ENCODE measurements at places on chromosomes 1 and 21. TPM values are rescaled to one million over a fixed set of nuclear protein-coding genes. Genes with fewer than 3 reads are reported as not detected.

GRCh38 chr1:23905461-23906025 is 7.6 kb downstream of the CNR2 start:
- no peak overlapping the region for H3K27ac ChIP-seq
- H3K4me3 ChIP-seq = no peak overlapping the region
- peaks cover 49% of the 10 kb centered on the region for H3K27me3 ChIP-seq
- peaks cover 17% of the 10 kb centered on the region for H3K4me1 ChIP-seq

GRCh38 chr21:41246808-41247207 is 69.8 kb upstream of the FAM3B start:
- H3K36me3 ChIP-seq = peaks cover 10% of the 10 kb centered on the region
- no peak overlapping the region for H3K4me3 ChIP-seq
- no peaks in the 10 kb centered on the region for H3K27me3 ChIP-seq
- no peak for DNase-seq
- H3K27ac ChIP-seq = no peak overlapping the region

DNA sequence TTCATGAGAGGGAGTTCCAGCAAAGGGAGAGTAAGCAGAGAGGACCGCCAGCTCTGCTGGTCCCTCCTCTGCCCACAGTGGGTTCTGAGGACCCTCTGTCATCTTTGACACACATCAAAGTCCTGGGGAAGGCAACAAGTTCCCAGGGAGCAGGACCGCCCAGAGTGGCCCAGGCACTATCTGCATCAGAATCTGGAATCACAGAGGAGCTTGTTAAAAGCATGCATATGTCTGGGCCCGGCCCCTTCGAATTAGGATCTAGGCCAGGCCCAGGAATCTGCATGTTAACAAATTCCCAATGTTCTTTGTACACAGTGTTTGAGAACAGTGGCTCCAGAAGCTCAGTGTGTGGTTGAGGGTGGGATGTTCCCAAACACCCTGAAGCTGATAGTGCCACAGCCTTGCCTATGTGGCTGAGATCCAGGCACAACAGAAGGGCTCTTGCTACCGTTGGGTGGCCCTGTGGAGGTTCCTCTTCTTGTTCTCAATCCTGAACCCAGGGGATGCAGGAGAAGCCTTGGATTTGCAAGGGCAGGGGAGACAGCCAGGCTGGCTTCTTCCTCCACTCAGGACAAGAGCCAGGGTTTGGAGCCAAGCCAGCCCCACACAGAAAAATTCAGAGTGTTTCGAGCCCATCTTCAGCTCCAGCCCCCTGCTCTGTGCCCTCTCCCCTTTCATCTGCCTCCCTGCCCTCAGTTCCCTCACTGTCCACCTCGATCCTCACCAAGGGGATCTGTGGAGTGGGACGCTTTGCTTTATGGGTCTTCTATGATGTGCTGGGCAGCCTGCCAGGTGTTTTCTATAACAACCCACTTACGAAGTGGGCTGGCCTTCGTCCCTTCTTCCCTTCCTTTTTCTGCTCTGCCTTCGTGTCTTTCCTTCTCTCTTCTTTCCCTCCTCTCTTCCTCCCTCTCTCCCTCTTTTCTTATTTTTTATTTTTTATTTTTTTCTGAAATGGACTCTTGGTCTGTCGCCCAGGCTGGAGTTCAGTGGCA is 129.0 kb upstream of the TMPRSS2 start:
- no peaks in the 10 kb centered on the region for H3K27me3 ChIP-seq
- H3K27ac ChIP-seq = no peak overlapping the region
- DNase-seq = no peak
- no peaks in the 10 kb centered on the region for H3K36me3 ChIP-seq
- H3K4me1 ChIP-seq = peaks cover 7% of the 10 kb centered on the region

GRCh38 chr1:171245458-171246064 is 2.7 kb upstream of the FMO1 start:
- peaks cover 18% of the 10 kb centered on the region for H3K4me1 ChIP-seq
- no peak overlapping the region for H3K4me3 ChIP-seq
- peak; percentile 36 for DNase-seq
- H3K27me3 ChIP-seq = peaks cover 25% of the 10 kb centered on the region

- peak overlapping the region; percentile 89 for H3K27ac ChIP-seq
- H3K4me1 ChIP-seq = peaks cover 19% of the 10 kb centered on the region
- no peaks in the 10 kb centered on the region for H3K27me3 ChIP-seq
- H3K36me3 ChIP-seq = peaks cover 5% of the 10 kb centered on the region
- no peak for DNase-seq
Observed at GRCh38 chr1:19597496-19598309, 46.4 kb upstream of the NBL1 start.

GRCh38 chr1:171954361-171954760 is 113.1 kb downstream of the DNM3 start:
- H3K27me3 ChIP-seq = no peaks in the 10 kb centered on the region
- no peak overlapping the region for H3K4me3 ChIP-seq
- H3K4me1 ChIP-seq = peaks cover 25% of the 10 kb centered on the region
- peaks cover 18% of the 10 kb centered on the region for H3K36me3 ChIP-seq

DNA sequence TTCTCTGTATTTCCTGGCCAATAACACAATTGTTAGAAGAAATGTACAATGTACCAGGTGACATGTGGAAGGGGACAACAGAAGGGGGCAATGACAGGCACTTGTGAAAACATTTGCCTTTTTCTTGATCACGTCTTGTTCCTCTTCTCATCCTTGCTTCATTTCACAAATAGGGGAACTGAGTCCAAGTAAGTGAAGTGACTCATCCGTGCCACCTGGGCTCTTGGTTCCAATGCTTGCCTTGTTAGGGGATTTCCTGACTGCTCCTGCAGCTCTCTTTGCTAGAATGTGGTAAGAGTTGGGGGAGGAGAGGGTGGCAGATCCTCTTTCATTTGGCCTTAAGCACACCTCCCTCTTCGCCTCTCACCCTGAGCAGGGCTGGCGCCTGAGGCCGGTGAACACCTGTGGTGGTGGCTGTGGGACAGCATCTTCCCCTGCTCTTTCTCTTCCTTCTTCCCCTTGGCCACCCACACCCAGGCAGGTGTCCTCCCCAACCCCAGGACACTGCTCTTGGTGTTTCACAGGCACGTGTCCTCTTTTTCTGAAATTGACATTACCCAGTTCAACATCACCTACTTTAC is 2.2 kb upstream of the RHEX start:
- peaks cover 13% of the 10 kb centered on the region for H3K4me1 ChIP-seq
- H3K36me3 ChIP-seq = no peaks in the 10 kb centered on the region
- H3K27me3 ChIP-seq = no peaks in the 10 kb centered on the region
- H3K4me3 ChIP-seq = no peak overlapping the region
- no peak overlapping the region for H3K27ac ChIP-seq

DNA sequence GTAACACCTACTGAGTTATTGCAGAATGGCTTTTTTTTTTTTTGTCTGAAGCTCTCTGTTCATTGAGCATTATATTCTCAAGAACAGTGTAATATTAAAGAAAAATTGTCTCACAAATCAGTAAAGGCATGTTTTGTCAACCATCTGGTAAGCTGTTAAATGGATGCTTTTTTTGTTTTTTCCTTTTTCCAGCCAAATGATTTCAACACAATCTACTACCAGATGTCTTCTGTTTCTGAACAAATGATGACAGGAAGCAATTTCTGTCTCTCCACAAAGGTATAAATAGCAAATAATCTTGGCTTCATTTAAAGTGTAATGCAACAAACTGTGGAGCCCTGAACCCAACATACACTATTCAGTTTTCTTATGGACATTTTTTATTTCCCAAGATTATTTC is 78.6 kb upstream of the RGS2 start:
- no peak for DNase-seq
- H3K36me3 ChIP-seq = peaks cover 8% of the 10 kb centered on the region
- H3K27me3 ChIP-seq = no peaks in the 10 kb centered on the region
- no peak overlapping the region for H3K27ac ChIP-seq

The MARK1 gene
- total RNA-seq = 18.6 TPM

- no peaks in the 10 kb centered on the region for H3K36me3 ChIP-seq
- no peaks in the 10 kb centered on the region for H3K27me3 ChIP-seq
- no peak for DNase-seq
- no peak overlapping the region for H3K4me3 ChIP-seq
- H3K27ac ChIP-seq = no peak overlapping the region
Observed at GRCh38 chr21:19850157-19850556, 1148.1 kb upstream of the NCAM2 start.

DNA sequence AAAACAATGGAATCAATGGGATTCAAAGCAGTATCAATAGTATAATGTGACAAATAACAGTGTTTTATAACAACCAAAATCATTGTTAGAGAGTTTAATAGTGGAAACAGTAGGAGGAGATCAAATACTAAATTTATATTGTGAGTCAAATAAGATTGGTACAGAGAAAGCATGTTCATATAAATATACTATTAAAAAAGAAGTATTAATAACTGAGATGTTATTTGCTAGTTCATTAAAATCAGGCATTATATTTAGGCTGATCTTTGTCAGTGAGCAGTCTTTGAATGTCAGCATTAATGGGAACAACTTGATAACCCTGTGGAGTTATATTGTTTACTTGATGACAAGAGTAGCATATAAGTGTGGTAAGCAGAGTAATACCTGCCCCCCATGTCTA is 30.6 kb downstream of the PRKAA2 start:
- H3K27me3 ChIP-seq = no peaks in the 10 kb centered on the region
- peaks cover 8% of the 10 kb centered on the region for H3K36me3 ChIP-seq

- H3K27me3 ChIP-seq = no peaks in the 10 kb centered on the region
- H3K27ac ChIP-seq = no peak overlapping the region
- H3K4me1 ChIP-seq = peaks cover 9% of the 10 kb centered on the region
- no peak overlapping the region for H3K4me3 ChIP-seq
- DNase-seq = no peak
Observed at GRCh38 chr1:117985239-117985638, 55.7 kb downstream of the WDR3 start.

The LRRC7 gene
- not detected for total RNA-seq

The CXADR gene
- total RNA-seq = 119 TPM

- H3K4me3 ChIP-seq = no peak overlapping the region
- DNase-seq = no peak
- no peaks in the 10 kb centered on the region for H3K27me3 ChIP-seq
- H3K36me3 ChIP-seq = no peaks in the 10 kb centered on the region
- no peak overlapping the region for H3K27ac ChIP-seq
Observed at GRCh38 chr1:63537940-63538339, 14.6 kb downstream of the EFCAB7 start.

DNA sequence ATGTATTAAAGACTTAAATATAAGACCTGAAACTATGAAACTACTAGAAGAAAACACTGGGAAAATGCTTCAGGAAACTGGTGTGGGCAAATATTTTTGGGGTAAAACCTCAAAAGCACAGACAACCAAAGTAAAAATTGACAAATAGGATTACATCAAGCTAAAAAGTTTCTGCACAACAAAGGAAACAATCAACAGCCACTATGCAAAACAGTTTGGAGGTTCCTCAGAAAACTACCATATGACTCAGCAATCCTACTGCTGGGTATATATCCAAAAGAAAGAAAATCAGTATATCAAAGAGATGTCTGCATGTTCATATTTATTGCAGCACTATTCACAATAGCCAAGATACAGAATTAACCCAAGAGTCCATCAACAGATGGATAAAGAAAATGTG is 17.1 kb downstream of the TSHB start:
- peaks cover 4% of the 10 kb centered on the region for H3K4me1 ChIP-seq
- no peak overlapping the region for H3K27ac ChIP-seq
- no peak for DNase-seq
- H3K27me3 ChIP-seq = no peaks in the 10 kb centered on the region

The OR2T2 gene
- not detected for total RNA-seq

The CDK18 gene
- 71.9 TPM for total RNA-seq

DNA sequence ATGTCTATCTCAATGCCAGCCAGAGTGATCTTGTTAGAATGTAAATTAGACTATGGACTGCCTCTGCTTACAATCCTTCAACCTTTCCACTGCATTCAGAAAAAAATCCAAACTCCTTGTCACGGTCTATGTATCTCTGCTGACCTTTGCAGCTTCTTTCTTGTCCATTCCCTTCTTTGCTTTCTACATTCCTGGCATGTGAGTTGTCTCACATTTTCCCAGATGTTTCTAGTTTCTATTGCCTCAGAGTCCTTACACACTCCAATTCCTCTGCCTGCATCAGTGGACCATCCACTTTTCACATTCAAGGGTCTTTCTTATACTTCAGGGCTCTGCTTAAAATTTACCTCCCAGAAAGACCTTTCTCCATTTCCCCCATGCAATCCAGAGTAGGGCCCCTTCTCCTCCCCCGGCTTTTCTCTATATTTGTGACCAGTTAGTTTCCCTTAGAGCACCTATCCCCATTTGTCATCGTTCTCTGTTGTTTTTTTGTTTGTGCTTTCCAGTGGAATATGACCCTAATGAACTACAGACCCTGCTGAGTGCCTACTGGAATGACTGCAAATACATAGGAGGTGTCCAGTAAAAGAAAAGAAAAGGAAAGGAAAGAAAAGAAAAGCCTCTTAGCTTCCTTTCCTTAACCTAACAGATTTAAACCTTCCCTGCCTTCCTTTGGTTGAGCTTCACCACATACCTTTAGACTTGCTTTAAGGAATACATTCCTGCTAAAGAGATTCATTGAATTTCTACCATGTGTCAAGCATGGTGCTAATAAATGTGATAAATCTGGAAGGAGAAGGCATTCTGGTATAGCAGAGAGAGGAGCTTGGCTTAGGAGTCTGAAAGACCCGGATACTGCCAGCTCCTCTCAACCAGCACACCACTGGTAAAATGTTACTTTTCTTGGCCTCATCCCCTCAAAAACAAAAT is 102.0 kb downstream of the DIRAS3 start:
- H3K27ac ChIP-seq = no peak overlapping the region
- no peaks in the 10 kb centered on the region for H3K27me3 ChIP-seq
- H3K36me3 ChIP-seq = no peaks in the 10 kb centered on the region
- no peaks in the 10 kb centered on the region for H3K4me1 ChIP-seq

The NCF2 gene
- total RNA-seq = 0.41 TPM

- peaks cover 12% of the 10 kb centered on the region for H3K4me1 ChIP-seq
- H3K36me3 ChIP-seq = no peaks in the 10 kb centered on the region
- H3K27ac ChIP-seq = no peak overlapping the region
- no peaks in the 10 kb centered on the region for H3K27me3 ChIP-seq
Observed at GRCh38 chr1:161973924-161974845, 49.5 kb downstream of the OLFML2B start.

DNA sequence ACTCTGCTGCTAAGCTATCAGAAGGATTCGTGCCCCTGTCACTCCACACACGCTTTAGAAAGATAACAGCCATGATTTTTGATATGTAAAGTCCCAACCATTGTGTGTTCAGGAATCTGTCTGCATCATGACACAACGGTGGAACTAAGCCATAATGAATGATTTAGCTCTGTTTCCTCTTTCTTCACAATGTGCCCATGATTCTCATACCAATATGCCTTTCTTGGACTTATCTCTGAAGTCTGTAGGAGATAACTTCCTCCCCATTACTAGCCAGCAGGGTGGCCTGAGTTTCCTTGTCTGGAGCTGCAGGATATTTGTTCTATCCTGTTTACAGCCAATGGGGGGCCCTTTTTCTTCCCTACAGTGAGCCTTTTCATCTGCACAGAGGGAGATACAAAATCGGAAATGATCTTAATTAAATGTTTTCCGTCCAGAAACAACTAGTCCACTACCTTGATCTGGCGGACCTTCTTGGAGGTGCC is 511.7 kb downstream of the USP25 start:
- peak; percentile 28 for DNase-seq
- peaks cover 9% of the 10 kb centered on the region for H3K4me1 ChIP-seq
- H3K36me3 ChIP-seq = no peaks in the 10 kb centered on the region
- H3K27me3 ChIP-seq = peaks cover 66% of the 10 kb centered on the region
- H3K4me3 ChIP-seq = no peak overlapping the region
- no peak overlapping the region for H3K27ac ChIP-seq

The TRIM58 gene
- 1.6 TPM for total RNA-seq

GRCh38 chr21:31284797-31285397 is 59.2 kb downstream of the TIAM1 start:
- H3K27ac ChIP-seq = no peak overlapping the region
- H3K36me3 ChIP-seq = peaks cover 16% of the 10 kb centered on the region
- H3K4me3 ChIP-seq = no peak overlapping the region
- no peaks in the 10 kb centered on the region for H3K27me3 ChIP-seq

The OR2T35 gene
- not detected for total RNA-seq

- H3K27ac ChIP-seq = no peak overlapping the region
- H3K4me3 ChIP-seq = no peak overlapping the region
- H3K4me1 ChIP-seq = no peaks in the 10 kb centered on the region
- H3K36me3 ChIP-seq = peaks cover 2% of the 10 kb centered on the region
Observed at GRCh38 chr1:75461808-75462325, 149.0 kb downstream of the SLC44A5 start.
